ENCODE measurements at places on chromosomes 16 and 17.

DNA sequence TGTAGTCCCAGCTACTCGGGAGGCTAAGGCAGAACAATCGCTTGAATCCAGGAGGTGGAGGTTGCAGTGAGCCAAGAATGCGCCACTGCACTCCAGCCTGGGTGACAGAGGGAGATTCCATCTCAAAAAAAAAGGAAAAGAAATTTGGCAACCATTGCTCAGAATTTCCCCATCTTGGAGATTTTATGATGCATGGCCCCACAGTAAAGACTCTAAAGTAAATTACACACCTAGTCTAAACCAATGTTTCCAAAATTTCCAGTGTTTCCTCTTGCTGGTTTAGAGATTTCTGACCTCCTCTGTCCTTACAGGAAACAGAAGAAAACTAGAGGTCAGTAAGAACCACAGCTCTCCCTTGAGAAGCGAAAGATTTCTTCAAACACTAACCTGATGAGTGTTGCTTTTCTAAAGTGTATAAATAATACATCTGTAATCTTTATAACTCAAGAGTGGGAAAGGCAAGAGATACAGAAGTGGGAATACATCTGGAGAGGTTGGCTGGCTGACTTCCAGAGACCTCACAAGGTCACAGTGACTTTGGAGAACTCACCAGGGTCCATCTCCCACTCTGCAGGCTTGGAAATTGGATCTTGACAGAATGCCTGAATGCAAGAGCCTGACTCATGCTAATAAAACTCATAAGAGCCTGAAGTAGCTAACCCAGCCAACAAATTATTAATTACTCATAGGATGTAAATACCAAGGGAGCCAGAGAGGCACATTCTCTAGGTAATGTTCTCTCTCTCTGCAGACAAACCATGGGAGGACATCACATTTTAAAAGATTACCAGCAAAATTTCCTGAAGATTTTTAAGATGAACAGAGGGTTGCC lies 8.8 kb downstream of the ADAT1 start:
- no peak for DNase-seq

- DNase-seq = no peak
These were observed 164.4 kb upstream of the CIBAR2 start for GRCh38 chr16:85276721-85277120.

- no peak for DNase-seq
These were observed 43.9 kb downstream of the TSC2 start for GRCh38 chr16:2091547-2092255.

- no peak for DNase-seq
These were observed 67.5 kb upstream of the TMEM132E start for GRCh38 chr17:34511931-34512330.

Measured in LNCaP clone FGC (cell line).